ENCODE measurements at places on chromosomes 4 and X.

DNA sequence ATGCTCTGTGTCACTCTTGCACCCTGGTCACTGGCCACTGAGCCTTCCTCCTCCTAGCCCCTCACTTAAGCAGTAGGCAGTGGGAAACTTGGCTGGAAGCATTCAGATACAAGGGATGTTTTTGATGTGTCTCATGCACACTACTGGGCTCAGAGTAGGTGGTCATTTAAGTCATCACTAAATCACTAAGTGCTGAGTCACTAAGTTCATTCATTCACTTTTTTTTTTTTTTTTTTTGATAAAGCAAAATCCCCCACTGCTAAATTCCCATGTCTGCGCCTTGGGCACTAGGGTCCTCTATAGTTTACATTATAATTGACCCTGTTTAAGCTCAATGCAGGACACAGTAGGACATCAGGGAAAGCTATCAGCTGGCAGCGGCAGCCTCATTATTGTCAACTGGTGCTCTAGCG, 182.4 kb upstream of the MBNL3 start:
- no peak for DNase-seq

- DNase-seq = no peak
Observed at GRCh38 chr4:176845636-176846035, 52.9 kb upstream of the VEGFC start.

DNA sequence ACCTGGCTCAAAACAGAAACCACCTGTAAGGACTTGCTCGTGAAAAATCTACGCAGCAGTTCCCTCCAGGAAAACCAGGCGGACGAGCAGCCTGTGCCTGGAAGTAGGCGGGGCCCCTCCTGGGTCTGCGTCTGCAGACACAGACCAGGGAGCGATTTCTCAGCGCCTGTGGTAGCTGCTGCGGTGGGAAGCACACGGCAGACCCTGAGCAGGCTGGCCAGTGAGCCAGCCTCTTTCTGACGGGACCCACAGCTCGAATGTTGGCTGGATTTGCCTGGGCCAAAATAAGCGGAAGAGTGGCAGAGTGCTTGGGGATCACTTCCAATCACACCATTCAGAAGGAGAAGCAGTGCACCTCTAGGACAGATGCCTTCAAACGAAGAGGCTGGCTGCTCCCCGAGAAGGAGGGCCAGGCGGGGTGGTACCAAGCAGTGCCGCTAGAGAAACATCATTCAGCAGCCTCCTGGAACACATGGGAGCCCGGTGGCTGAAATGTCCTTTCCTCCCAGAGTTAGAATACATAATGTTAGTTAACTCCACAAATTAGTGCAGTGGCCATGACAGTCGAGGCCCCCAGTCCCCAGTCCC, 85.9 kb downstream of the GATB start:
- DNase-seq = no peak

DNA sequence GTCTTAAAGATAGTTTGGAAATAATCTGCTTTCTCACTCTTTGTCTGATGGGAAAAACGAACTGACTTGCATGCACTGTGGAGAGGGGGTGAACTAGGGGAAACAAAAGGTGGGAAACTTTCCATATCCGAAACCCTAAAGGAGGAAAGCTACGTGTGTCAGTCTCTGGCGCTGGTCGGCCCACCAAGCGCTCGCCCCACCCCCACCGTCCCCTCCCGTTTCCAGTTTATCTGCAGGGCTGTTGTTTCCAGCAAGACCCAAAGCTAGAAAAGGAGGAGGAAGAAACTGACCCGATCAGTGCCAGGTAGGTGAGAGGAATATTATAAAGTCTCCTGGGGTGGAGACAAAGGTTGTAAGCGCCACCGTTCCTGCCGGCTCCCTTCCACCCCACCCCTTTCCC, 552 bp downstream of the TCEAL9 start:
- DNase-seq = no peak

DNA sequence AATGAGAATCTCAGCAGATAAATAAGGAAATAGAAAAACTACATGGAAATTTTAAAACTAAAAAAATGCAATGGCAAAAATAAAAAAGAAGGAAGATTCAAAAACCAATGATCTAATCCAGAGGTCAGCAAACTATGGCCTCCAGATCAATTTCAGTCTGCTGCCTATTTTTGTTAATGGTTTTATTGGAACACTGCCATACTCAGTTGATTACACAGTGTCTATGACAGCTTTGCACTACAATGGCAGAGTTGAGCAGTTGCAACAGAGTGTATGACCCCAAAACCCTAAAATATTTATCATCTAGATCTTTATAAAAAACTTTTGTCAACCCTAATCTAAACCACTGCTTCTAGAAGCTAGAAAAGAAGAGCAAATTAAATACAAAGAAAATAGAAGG, 170.3 kb downstream of the RAB28 start:
- no peak for DNase-seq

GRCh38 chrX:107861056-107861455, 35.4 kb downstream of the MID2 start:
- no peak for DNase-seq

- DNase-seq = no peak
Observed at GRCh38 chr4:78562687-78563086, 11.1 kb downstream of the ANXA3 start.

DNA sequence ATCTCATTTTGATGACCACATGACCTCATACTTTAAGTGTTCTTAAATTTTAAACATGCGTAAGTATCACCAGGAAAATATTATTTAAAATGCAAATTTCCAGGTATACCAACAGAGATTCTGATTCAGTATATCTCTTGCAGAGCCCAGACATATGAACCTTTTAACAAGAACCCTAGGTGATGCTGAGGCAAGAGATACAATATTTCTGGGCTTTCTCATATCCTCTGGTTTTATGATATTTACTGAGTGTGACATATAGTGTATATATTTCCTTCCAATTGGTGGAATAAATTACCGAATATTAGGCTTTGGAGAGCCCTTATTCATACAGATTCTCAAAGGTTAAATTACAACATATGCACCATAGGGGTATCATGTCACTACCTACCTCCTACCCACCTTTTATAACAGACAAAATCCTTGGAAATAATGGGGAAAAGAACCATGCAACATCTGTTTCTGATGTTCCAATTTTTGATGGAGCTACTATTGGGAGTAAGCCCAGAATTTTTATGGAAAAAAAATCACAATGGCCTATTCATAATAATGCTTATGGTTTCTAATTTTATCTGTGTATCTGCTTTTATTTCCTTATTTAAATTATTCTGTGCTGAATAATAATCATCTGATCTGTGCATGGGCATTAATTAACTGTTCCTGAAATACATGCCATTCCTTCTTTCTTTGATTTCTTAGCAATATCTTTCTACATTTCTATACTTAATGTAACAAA, 27.1 kb downstream of the KCTD8 start:
- no peak for DNase-seq

- DNase-seq = no peak
Observed at GRCh38 chr4:38676986-38677385, 13.0 kb downstream of the KLF3 start.

- DNase-seq = no peak
Observed at GRCh38 chrX:111182997-111183396, 87.0 kb downstream of the PAK3 start.

DNA sequence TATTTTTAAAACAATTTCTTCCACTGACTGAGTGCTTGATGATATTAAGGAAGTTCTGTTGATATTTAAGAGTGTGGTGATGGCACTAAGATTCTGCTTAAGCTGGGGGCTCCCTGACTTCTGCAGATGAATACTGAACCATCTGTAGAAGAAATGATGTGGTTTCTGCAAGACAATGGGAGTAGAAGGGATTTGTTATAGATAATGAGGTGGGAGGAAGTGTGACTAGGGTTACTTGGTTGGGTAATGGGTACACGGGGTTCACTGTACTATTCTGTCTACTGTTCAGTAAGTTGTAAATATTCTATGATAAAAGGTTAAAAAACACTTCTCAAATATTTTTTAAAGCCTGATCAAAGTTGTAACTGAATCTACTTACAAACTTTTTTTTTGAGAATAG, 60.9 kb upstream of the TXK start:
- no peak for DNase-seq

GRCh38 chr4:76548704-76549103, 113.7 kb downstream of the SHROOM3 start:
- DNase-seq = no peak

- DNase-seq = no peak
Observed at GRCh38 chr4:152467101-152467500, 68.8 kb downstream of the FBXW7 start.

DNA sequence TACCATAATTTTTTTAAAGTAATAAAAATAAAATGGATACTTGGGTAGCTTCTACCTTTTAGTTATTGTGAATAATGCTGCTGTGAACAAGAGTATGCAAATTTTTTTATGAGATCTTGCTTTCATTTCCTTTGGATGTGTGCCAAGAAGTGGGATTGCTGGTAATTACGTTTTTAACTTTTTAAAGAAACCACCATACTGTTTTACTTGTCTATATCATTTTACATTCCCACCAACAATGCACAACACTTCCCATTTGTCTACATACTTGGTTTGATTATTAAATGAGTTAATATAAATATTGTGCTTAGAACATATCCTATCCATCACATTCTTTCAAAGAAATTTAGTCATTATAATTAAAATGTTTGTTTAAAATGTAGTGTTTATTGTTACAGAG, 3.9 kb upstream of the SULT1B1 start:
- DNase-seq = no peak

DNA sequence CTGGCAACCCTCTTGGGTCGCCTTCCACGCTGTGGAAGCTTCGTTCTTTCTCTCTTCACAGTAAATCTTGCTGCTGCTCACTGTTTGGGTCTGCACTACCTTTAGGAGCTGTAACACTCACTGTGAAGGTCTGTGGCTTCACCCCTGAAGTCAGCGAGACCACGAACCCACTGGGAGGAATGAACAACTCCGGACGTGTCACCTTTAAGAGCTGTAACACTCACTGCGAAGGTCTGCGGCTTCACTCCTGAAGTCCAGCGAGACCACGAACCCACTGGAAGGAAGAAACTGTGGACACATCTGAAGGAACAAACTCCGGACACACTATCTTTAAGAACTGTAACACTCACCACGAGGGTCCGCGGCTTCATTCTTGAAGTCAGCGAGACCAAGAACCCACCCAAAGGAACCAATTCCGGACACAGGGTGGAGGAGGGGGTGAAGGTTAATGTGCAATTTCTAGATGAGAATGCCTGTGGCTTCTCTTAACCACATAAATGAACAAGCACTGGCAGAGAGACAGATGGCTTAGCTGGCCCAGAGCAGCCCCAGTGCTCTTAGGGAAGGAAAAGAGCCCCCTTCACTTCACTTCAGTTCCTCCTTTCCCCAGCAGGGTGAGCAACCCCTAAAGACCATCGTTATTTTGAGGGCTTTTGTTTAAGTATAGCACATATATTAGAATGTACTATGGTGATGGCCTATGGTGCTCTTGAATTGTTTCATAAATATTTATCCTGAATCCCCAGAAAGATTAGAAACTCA, 73.0 kb downstream of the LUZP4 start:
- DNase-seq = no peak

DNA sequence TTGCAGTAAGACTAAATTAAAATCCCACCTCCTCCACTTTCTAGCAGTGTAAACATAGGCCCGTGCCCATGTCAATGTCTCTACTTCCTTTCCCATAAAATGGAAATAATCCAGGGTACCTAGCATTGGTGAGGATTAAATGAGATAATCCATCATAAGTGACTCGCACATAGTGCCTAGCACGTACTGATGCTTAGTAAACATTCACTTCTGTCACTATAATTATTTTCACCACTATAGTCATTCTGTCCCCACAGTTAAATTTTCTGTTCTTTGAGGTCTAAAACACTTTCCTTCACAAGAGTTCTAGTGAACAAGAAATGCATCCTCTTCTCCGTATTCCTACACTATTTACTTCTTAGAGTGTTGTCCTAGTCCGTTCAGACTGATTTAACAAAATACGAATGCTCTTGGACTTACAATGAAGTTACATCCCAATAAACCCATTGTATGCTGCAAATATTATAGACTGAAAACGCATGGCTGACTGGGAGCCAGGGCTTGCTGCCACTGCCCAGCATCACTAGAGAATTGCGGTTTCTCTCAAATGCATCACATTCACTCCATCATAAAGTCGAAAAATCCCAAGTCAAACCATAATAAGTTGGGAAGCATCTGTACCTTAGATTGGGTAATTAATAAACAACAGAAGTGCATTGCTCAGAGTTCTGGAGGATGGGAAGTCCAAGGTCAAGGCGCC, 10.6 kb downstream of the ARAP2 start:
- DNase-seq = no peak

GRCh38 chr4:104330125-104330905, 164.4 kb downstream of the CXXC4 start:
- no peak for DNase-seq

DNA sequence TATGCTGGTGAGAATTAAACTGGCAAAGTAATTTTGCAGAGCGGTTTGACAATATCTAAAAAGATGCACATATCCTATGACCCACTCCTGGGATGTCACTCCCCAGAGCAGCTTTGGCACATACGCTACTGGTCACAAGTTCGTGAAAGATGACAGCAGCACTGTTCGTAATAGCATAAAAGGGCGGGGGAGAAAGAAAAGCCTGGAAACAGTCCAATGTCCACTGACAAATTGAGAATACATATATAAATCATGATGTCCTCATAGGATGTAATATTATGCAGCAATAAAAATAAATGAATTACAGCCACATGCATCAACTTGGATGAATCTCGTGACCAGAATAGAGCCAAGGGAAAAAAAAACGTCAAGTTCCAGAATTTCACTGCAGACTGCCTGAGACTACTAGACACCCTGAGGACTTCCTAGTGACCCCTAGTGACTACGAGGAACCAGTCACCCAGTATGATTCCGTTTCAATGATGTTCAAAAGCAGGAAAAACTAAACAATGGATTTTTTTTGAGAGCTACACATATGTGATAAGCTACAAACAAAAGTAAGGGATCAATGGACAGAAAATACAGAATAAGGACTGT, 1.8 kb downstream of the PCSK1N start:
- DNase-seq = no peak

DNA sequence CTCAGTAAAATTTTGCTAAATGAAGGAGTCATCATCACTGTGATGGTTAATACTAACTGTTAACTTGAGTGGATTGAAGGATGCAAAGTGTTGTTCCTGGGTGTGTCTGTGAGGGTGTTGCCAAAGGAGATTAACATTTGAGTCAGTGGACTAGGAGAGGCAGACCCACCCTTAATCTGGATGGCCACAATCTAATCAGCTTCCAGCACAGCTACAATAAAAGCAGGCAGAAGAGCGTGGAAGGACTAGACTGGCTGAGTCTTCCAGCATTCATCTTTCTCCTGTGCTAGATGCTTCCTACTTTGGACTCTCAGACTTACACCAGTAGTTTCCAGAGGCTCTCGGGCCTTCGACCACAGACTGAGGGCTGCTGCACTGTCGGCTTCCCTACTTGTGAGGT, 21.3 kb upstream of the WDR44 start:
- DNase-seq = no peak

GRCh38 chr4:138902705-138903104, 112.9 kb upstream of the NOCT start:
- no peak for DNase-seq

- no peak for DNase-seq
Observed at GRCh38 chr4:79357365-79357764, 31.5 kb upstream of the NAA11 start.

- DNase-seq = no peak
Observed at GRCh38 chr4:89000844-89001360, 56.1 kb downstream of the FAM13A start.
